Kidney epithelial cell (primary cell): ENCODE measurements at places on chromosomes 4 and X. TPM values are rescaled to one million over a fixed set of nuclear protein-coding genes. Genes with fewer than 3 reads are reported as not detected.

MEPE gene
- total RNA-seq: not detected in 2 replicates

CLCN4 gene
- total RNA-seq: 6.8 and 7.3 TPM in 2 replicates

GAGE13 gene
- not detected in 2 replicates for total RNA-seq

F11 gene
- total RNA-seq: not detected in 2 replicates

GABRG1 gene
- total RNA-seq: not detected in 2 replicates

EOLA2 gene
- 27.2 and 30.0 TPM in 2 replicates for total RNA-seq

BEX2 gene
- total RNA-seq: 74.2 and 81.3 TPM in 2 replicates

PAGE2B gene
- total RNA-seq: not detected in 2 replicates

NOX1 gene
- total RNA-seq: not detected in 2 replicates

ZXDA gene
- total RNA-seq: 4.7 and 6.5 TPM in 2 replicates

ZIC3 gene
- not detected in 2 replicates for total RNA-seq

UGT2B17 gene
- total RNA-seq: not detected in 2 replicates

NDNF gene
- total RNA-seq: 0.08 and 0.21 TPM in 2 replicates

ADAMTS3 gene
- 3.4 and 3.5 TPM in 2 replicates for total RNA-seq

TBX22 gene
- not detected in 2 replicates for total RNA-seq

SPARCL1 gene
- total RNA-seq: 0.89 TPM in 1 of 2 replicates, not detected in the other

RBM47 gene
- 41.1 and 42.1 TPM in 2 replicates for total RNA-seq

ARHGEF6 gene
- total RNA-seq: 0.82 and 1.6 TPM in 2 replicates

SH3RF1 gene
- 25.6 and 30.5 TPM in 2 replicates for total RNA-seq

CHST7 gene
- 5.2 and 7.7 TPM in 2 replicates for total RNA-seq

EDA2R gene
- total RNA-seq: 12.6 and 14.2 TPM in 2 replicates

PCDH10 gene
- total RNA-seq: 0.62 and 2.0 TPM in 2 replicates

PNMA5 gene
- not detected in 2 replicates for total RNA-seq

CT45A6 gene
- total RNA-seq: not detected in 2 replicates

SMIM10L2A gene
- 3.8 and 4.2 TPM in 2 replicates for total RNA-seq

ACE2 gene
- 0.14 TPM in 1 of 2 replicates, not detected in the other for total RNA-seq

C4orf50 gene
- total RNA-seq: not detected in 2 replicates

CT45A10 gene
- not detected in 2 replicates for total RNA-seq

RPS6KA3 gene
- 25.3 and 26.6 TPM in 2 replicates for total RNA-seq

MAGED4 gene
- 20.7 and 32.5 TPM in 2 replicates for total RNA-seq

ABCE1 gene
- total RNA-seq: 95.8 and 97.6 TPM in 2 replicates

RTL9 gene
- total RNA-seq: under 0.01 TPM in 1 of 2 replicates, not detected in the other

HHIP gene
- total RNA-seq: 0.27 and 0.54 TPM in 2 replicates

UNC5C gene
- 2.6 and 2.8 TPM in 2 replicates for total RNA-seq
